Activated CD8-positive, alpha-beta memory T cell treated with anti-CD3 and anti-CD28 coated beads, Interleukin-2, amount 50 U/mL, for 4 hours (primary cell): ENCODE measurements at places on chromosomes 4 and X.

GRCh38 chrX:2536974-2537373, 36.2 kb upstream of the DHRSX start:
- DNase-seq, result no peak

- no peak for DNase-seq
Observed at GRCh38 chrX:37998586-37999262, 7.6 kb upstream of the SYTL5 start.

- DNase-seq, result no peak
Observed at GRCh38 chr4:15186806-15187205, 184.5 kb downstream of the CPEB2 start.

DNA sequence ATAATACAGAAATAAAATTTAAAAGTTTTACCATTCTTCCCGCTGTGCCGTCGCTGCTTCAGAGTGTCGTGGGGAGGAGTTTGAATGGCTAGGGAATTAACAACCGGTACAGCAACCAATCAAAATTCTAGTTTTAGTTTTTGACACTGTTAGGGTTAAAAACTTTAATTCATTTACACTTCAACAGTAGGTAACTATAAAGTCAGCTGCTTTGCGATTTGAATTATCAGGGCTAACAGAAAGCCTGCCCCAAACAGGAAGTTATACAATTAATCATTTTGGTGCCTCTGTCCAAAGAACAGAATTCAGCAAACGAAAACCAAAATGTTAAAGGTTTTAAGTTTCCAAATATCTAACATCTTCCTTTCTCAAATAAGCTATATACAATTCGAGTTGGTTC, 2.3 kb downstream of the HNRNPD start:
- no peak for DNase-seq

DNA sequence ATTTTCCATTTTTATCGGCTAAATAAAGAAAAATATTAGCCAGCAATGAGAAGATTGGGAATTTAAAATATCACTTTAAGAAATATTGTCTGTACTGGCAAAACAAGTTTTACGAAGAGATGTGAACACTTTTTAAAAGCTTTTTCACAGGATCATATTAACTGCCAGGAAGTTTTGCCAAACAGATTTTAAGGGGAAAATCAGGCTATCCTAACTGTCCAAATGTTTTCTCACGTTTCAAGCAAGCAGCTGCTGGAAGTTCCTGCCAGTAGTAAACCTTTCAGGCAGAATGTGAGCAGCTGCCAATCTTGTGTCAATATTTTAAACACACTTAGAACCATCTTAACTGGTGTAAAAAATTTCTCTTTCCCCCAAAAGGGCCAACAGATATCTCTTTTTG, 101.1 kb downstream of the ADGRL3 start:
- no peak for DNase-seq

DNA sequence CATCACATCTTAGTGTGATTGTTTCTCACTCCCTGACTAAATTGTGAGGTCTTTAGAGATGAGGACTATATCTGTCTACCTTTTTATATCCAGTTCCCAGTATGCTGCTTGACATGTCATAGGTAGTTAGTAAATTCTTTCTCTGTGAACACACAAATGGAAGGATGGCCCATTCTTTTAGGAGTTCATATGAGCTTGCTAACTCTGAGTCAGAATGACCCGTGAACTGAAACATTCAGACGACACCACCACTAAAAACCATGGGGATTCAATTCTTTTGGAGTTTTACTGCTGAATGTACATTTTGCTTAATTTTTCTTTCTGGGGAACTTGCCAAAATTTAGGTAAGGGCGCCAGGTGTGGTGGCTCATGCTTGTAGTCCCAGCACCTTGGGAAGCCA, 13.9 kb downstream of the OFD1 start:
- no peak for DNase-seq

DNA sequence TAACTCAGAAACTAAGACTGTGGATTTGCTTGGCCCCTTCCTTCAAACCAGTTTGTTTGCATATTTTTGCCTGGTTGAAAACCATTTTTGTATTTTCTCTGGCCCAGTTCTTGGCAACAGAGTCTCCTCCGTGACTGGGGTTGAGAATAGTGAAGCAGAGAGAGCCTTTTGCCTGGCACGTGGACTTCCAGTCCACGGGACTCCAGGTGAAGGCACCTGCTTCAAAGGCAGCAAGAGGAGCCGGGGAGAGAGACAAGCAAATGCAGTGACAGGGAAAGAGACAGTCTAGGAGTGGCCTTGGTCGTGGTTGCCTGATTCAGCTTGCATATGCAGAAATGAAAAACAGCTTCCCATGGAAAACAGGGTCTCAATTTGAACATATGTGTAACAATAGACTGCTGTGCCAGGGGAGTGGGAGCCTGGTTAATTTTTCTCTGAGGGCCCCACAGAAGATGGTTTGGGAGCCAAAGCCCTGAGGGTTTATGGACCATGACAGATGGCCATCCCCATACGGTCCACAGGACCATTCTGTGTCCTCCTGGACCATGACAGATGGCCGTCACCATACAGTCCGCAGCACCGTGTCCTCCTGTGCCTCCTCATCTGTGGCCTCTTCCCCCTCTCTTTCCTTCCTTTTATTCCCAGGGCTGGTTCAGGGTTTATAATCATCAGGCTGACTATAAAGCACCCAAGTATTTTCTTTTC, 272.2 kb upstream of the RASGEF1B start:
- DNase-seq, result no peak

- no peak for DNase-seq
Observed at GRCh38 chrX:120522820-120523219, 37.9 kb downstream of the CUL4B start.

DNA sequence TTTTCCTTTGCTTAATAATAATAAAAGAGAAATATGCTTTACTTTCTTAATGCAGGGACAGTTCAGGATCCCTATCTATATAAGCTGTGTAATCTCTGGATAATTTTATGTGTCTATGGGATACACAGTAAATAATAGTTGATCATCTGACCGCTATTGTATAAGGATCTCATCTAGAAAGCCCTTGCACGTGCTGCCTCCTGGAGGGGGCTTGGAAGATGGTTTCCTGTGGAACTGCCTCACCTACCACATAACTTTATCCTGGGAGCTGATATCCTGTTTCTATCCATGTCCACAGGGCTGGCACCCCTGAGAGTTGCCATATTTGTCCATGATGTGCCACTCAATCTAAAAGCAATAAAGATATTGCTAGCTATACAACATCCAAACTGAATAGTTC, 139.3 kb upstream of the FRMPD4 start:
- DNase-seq, result no peak

GRCh38 chr4:6408263-6408662, 64.2 kb downstream of the PPP2R2C start:
- no peak for DNase-seq

GRCh38 chrX:10630320-10630719, 9.9 kb upstream of the MID1 start:
- DNase-seq, result no peak

- no peak for DNase-seq
Observed at GRCh38 chr4:131638781-131639180, 1510.3 kb upstream of the PCDH10 start.

DNA sequence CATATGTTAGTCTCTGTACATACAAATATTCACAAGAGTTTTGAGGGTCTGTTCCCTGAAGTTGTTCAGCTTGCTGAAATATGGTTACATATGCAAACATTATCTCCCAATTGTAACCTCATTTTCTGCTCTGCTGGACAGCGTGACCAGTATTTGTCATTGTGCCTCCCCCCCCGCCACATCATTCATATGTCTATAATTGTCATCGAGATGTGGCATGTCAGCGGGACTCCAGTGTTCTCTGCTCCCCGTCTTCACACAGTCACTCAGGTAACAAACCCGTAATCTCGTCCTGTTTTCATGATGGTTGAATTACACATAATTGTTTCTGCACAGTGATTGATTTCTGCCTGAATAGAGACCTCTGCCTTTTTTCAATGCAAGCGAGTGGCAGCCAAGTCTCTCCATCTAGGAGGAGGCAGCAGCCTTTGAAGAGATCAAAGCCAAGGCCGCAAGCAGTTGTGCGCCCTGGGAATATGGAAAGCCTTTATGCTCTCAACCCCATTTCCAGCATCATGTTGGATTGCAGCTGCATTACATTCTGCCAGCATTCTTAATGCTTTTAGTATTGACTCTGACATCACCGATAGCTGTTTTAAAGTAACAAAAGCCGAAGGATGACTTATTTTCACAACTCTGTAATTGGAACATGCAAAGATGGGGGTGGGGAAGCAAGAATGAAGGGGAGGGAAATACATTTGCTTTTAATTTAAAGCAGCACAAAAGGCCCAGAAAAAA, 27.4 kb downstream of the LEF1 start:
- no peak for DNase-seq

- DNase-seq, result no peak
Observed at GRCh38 chrX:5870238-5870637, 358.4 kb downstream of the NLGN4X start.

- DNase-seq, result no peak
Observed at GRCh38 chr4:10535912-10536311, 78.7 kb upstream of the ZNF518B start.

DNA sequence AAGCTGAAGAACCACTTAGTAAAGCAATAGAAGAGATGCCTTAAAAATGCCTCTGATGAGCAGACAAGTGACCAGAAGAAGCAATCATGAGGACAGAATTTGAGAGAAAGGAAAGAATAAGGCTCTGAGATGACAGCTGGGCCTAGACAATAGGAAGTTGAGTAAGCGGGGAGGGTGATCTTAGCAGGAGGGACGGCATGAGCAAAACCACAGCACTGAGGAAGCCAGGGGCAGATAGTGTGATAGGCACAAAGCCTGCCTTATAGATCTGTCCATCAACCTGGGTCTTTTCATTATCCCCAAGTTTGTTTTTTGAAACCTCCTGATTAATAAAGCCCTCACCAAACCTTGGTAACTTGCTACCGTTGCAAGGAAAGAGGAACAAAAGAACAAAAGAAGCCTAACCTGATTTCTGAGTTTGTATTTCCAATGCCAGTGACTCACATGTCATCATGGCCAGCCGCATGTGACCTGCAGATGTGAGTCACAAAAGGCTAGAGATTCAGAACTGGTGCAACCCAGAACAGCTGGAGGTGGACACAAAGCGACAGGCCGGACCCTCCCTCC, 55.7 kb upstream of the PPARGC1A start:
- no peak for DNase-seq

GRCh38 chr4:159416996-159417395, 314.1 kb downstream of the RAPGEF2 start:
- DNase-seq, result no peak

DNA sequence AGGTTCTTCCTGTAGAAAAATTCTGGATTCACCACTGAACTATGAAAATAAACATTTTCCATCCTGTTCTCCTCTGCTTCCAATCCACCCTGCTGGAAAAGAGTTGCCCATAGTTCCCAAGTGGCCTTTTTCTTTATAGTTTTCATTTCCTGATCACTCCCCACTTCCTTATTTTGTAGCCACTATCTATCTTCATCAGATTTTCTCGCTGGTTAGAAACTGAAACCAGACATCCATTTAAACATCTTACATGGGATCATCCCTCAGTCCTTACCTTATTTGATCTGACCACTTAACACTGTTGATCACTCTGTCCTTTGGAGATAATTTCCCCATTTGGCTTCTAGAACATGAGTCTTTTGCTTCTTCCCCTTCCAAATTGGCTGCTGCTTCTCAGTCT, 42.2 kb upstream of the SCOC start:
- no peak for DNase-seq

DNA sequence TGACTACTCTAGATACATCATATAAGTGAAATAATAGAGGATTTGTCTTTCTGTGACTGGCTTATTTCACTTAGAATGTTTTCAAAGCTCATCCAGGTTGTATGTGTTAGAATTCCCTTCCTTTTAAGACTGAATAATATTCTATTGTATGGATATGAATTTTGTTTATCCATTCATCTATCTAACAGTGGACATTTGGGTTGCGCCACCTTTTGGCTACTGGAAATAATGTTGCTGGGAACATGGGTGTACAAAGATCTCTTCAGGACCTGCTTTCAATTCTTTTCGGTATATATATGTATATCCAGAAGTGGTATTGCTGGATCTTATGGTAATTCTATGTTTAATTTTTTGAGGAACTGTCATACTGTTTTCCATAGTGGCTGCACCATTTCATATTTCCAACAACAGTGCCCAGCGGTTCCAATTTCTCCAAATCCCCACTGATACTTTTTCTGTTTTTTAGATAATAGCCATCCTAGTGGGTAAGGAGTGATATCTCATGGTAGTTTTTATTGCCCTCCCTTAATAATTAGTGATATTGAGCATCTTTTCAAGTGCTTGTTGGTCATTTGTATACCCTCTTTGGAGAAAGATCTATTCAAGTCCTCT, 3.4 kb upstream of the SCD5 start:
- no peak for DNase-seq

- no peak for DNase-seq
Observed at GRCh38 chr4:151434183-151434860, 25.3 kb downstream of the FHIP1A start.

- DNase-seq, result no peak
Observed at GRCh38 chrX:124289443-124289842, 43.0 kb upstream of the TEX13D start.

DNA sequence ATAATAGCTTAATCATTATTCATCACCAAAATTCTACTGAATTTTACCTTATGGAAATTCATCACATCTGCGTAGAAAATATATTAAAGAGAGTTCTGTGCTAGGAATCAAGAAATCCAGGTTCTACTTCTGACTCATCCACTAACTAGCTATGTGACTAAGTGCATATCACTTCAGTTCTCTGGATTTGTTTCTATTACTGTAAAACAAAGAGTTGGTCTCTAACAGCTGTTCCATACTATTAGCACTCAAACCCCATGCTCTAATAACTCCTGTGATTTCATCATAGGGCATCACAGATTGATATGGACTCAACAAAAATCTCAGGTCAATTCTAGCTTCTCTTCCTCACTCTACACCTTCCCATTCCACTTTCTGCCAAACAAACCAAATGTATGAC, 572.0 kb downstream of the INPP4B start:
- no peak for DNase-seq
